ENCODE measurements at places on chromosomes 5 and 9.

DNA sequence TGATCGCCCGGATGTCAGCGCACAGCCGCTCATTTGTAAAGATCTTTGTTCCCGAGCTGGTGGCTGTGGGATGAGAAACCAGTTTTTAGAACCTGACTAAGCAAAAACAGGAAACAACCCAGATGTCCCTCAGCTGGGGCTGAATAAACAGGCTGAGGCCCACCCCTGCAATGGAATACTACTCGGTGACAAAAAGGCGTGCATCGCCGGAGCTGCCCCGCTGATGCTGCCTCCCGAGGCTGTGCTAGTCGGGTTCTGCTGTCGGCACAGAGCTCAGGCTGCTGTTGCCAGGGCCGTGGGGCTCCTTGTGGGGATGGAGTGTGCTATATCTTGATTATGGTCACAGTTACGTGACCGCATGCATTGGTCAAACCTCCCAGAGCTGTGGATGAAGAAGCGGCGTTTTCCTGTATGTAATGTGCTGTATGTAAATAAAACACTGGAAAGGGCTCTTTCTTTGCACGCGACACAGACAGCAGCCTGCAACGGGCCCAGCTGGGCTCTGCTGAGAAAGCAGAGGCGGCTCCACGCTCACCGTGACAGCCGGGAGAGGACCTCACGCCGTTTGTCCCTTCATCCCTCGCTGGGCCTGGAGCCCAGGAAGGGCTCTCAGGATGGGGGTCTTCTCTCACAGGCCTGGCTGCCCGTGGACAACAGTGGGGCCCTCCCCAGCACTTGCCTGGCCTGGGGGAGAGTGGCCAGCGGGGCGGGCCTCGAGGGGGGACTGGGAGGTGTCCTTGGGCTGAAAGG lies 51.5 kb upstream of the RNU6ATAC start:
- no peak for DNase-seq

- no peak for DNase-seq
Measured at GRCh38 chr9:70616228-70616990, 202.0 kb upstream of the KLF9 start.

DNA sequence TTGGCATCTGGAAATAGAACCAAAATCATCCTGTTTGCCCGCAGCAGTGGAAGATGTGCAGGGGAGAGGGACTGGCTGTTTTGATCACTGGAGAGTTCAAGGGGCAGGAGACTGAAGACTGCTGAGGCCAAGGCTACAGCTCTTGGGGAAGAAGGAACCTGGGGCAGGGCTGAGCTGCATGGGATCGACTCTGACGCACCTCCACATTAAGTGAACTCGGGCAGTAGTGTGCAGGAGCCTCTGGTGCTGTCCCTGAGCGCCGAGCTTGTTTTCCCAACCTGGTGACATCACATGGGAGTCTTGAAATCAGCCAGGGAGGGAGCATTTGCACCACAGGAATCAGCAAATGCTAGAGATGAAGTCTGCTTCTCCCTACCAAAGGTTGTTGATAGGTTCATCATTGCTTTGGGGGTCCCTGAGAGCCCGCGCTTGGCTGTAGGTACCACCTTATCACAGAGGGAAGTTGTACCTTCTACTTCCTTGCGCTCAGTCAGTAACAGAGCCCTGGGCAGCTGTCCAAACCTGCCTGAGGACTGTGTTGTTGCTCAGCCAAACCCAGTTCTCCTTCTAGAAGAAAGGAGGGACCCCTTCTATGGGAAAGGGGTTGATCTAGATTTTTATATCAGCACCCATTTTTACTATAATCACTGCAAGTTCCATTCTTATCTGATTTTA lies 52.3 kb upstream of the CTSL start:
- no peak for DNase-seq

DNA sequence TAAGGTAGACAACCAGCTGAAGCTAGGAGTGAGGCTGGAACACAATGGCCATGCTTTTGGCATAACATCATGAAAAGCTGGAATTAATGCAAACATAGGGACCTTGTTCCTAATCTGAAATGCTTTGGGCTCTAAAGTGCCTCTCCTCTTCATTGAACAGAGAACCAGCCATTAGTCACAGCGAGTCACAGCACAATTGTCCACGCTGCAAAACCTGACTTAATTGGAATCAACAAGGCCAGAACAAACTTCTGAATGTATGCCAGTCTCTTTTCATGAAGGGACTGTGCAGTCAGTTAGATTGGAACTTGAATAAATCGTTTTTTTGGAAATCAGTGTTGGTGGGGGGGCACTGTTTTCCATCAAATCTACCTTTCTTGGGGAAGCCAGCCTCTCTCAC lies 96.5 kb downstream of the JAKMIP2 start:
- DNase-seq: no peak

DNA sequence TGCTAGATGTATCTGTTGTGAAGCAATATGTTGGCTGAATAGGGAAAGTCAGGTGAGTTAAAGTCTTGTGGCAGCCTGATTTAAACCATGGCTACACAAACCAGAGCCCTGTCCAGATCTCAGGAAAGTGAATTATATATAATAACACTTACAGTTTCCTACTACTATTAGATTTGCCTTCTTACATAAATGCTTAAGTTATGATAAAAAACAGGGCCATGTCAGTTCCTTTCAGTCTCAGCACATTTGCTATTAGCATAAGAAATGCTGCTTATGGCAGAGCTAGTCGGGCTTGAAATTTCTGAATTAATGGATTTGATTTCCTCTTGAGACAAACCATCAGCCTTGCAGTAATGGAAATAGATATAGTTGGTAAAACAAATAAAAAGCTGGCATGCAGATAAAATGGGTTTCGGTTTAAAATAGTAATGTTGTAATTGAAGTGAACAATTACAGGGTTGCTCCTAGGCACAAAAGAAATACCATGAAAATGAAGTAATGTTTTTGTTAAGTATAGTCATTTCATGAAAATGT lies 664.2 kb upstream of the ZNF608 start:
- DNase-seq: no peak

DNA sequence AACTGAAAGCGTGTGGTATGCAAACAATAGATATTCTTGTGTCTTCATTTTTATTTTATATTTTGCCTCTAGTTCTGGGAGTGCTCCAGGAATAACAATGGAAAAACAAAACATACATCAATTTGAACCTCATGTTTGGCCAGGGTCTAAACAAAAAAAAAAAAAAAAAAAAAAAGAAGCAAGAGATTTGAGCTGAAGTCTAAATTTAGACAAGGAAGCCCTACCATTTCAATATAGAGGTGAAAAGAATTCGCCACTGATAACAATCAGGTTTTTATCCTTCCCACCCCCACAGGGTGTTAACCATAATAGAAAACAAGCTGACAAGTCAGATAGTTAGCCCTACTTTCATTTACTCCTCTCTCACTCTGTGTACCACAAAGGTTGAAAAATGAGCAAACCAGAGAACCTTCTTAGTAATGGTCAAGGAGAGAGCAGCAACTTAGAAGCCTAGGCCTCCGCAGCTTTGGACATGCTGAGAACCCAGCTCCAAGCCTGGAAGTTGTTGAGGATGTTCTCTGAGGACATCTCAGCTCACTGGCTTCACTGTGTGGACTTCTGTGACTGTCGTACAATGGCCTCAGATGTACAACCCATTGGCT lies 118.2 kb upstream of the HMHB1 start:
- DNase-seq: no peak

DNA sequence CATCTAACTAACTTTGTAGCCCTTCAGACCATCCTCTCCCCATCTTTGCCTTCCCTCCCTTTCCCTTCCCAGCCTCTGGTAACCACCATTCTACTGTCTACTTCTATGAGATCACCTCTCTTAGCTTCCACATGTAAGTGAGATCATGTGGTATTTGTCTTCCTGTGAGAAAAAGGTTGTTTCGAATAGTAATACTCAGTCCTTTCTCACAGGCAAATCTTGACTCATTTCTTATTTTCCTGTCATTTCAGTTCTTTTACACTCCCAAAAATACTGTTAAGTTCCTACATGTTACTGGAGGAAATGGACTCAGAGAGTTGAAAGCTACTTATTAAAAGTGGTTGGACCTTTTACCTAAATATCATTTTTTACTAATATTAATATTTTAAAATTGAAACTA lies 82.1 kb downstream of the SLF1 start:
- no peak for DNase-seq

GRCh38 chr9:124264823-124265233 lies 7.1 kb downstream of the NEK6 start:
- peak; percentile 50 for DNase-seq

- DNase-seq: no peak
Measured at GRCh38 chr9:8206720-8207119, 407.1 kb upstream of the DMAC1 start.

GRCh38 chr5:158470764-158471534 lies 612.0 kb upstream of the CLINT1 start:
- no peak for DNase-seq

- no peak for DNase-seq
Measured at GRCh38 chr9:74735761-74736160, 152.0 kb downstream of the TRPM6 start.

DNA sequence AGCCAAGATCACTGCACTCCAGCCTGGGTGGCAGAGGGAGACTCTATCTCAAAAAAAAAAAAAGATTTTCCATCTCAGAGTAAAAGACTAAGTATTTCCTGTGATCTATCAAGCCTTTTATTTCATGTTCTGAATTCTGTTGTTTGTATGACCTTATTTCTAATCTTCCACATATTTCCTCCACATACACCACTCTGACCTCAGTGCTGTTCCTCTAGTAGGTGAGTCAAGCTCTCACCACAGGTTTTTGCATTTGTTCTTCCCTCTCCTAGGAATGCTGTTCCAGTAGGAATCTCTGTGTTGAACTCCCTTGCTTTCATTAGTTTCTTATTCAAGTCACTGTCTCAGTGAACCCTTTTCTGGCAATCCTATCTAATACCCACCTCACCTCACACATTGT lies 68.1 kb downstream of the INVS start:
- no peak for DNase-seq

DNA sequence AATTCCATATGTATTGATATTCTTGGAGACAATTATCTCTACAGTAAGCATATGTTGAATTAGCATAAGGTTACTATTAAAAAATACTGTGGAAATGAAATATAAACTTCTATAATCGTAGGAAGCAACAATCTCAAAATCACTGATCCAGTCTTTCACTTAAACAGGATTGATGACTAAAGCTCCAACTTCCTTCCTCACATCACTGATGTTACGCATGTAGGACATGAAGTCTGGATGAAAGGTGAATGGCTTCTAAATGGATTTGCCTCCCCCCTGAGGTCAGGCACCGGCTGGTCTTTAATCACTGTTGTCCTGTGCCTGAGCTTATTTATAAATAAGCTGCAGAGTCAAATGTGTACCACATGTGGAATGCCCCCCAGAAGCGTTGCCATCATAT lies 157.1 kb upstream of the NFIB start:
- DNase-seq: no peak

All from GM12891 (cell line).